ENCODE measurements at places on chromosomes 7 and 10. TPM values are rescaled to one million over a fixed set of nuclear protein-coding genes. Genes with fewer than 3 reads are reported as not detected.

The DYDC2 gene
- total RNA-seq: 9.9 TPM

The BTBD16 gene
- not detected for total RNA-seq

The OR6V1 gene
- total RNA-seq: not detected

The CLEC2L gene
- total RNA-seq: 9.7 TPM

The BAMBI gene
- total RNA-seq: 10.4 TPM

The TYW1B gene
- 2.8 TPM for total RNA-seq

The STEAP2 gene
- 9.9 TPM for total RNA-seq

The GPR37 gene
- 10.8 TPM for total RNA-seq

The AGBL3 gene
- total RNA-seq: 7.4 TPM

The CRYGN gene
- not detected for total RNA-seq

The SEMA3C gene
- 74.7 TPM for total RNA-seq

The FAM241B gene
- 33.4 TPM for total RNA-seq

The CYP26A1 gene
- total RNA-seq: 2.1 TPM

The EVX1 gene
- not detected for total RNA-seq

The CTAGE8 gene
- total RNA-seq: not detected

The C10orf105 gene
- 2.1 TPM for total RNA-seq

The BICC1 gene
- 5.8 TPM for total RNA-seq

The ZP3 gene
- total RNA-seq: 1.4 TPM

The LBX1 gene
- total RNA-seq: not detected

The CYP2C8 gene
- total RNA-seq: 4.2 TPM

The NAT16 gene
- total RNA-seq: 2.1 TPM

The BHLHA15 gene
- total RNA-seq: 9.5 TPM

The RAB19 gene
- total RNA-seq: not detected

The AKAP9 gene
- 170 TPM for total RNA-seq

The ST8SIA6 gene
- total RNA-seq: 17.8 TPM

The TSPAN12 gene
- total RNA-seq: 16.8 TPM

The CCDC172 gene
- not detected for total RNA-seq

The TMEM236 gene
- 0.23 TPM for total RNA-seq

Measured in diencephalon (tissue), 1 donor.